ENCODE measurements at places on chromosomes 1 and 21. TPM values are rescaled to one million over a fixed set of nuclear protein-coding genes. Genes with fewer than 3 reads are reported as not detected.

- DNase-seq, result peak; percentile 40
Measured at GRCh38 chr21:38139380-38140168, 117.2 kb upstream of the KCNJ15 start.

The ANKRD65 gene
- total RNA-seq, result not detected

DNA sequence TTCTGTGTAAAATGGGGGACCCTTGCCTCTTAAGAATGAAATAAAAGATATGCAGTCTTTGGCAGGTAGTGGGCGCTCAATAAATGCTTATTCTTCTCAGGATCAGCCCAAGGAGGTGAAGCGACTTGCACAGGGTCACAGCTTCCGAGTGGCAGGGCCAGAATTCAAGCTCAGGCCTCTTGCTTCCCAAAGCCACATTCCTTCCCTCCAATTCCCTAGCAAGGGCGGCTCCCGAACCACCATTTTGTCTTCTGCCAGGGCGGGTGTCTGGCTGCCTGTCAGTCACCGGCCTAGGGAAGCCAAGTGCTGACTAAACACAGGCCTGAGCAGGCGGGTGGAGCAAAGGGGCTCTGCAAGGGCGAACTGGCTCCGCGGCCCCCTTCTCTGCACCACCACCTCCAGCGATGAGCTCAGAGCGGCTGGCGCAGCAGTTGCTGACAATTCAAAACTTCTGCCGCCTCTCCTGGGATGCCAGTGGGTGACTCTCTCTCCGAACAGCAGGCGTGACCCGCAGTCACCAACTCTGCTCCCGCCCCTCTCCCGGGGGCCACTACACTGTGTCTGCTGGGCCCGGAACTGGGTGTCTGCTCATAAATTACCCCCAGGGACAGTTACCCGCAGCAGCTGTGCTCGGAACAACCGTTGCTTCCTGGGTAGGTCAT lies 10.8 kb downstream of the GPR3 start:
- DNase-seq, result no peak

- no peak for DNase-seq
Measured at GRCh38 chr1:170213596-170213995, 67.8 kb downstream of the NTMT2 start.

GRCh38 chr1:156860113-156860627 lies 495 bp upstream of the NTRK1 start:
- DNase-seq, result peak; percentile 33

The FAM151A gene
- not detected for total RNA-seq

The CNR2 gene
- total RNA-seq, result not detected

DNA sequence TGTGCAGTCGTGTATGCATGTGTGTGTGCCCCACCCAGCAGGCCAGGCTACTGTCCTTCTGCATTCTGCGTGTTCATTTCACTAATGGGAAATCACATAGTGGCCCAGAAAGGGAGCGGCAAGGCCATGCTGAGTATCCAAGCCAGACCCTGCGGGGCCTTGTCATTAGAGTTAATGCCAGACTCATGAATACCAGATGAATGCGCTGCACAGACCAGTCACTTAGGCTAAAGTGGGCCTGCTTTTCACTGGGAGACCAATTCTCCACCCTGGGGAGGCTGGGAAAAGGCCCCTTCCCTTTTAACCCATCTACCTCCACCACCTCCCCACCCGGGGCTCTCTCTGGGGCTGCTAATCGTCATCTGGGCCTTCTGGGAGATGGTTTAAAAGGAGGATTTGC lies 17.0 kb upstream of the GRIK3 start:
- DNase-seq, result no peak

DNA sequence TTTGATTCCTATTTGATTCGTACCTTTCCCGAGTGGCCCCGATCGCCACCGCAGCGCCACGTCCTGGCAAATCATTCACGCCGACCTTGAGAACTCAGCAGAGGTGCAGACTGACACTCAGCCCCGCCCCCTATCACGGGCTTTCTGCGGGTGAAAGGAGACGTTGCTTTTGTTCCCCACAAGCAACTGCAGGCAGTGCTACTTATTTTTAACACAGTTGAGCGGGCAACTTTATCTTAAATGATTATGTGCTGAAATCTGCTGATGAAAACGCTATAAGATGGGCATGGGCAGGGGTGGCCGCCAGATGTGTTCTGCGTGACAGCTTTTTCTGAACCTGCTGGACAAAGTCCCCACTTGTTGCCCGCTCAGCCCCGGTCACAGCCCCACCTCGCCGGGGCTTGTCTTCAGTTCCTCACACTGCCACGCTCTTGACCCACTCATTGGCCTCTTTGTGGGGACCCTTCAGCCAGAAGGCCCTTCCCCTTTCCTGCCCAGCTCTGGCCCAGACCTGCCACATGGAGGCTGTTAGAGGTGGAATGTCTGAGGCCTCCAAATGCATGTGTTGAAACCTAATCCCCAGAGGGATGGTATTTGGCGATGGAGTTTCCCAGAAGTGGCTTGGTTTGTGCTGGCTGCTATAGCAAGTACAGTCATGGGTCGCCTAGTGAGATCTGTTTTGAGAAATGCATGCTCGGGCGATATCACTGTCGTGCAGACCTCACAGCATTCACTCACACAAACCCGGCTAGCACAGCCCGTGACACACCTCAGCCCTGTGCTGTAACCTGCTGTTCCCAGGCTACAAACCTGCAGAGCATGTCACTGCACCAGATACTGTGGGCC lies 15.7 kb upstream of the PDXK start:
- DNase-seq, result peak; percentile 9
